Adipocyte (in vitro differentiated cells): ENCODE measurements at places on chromosomes 5 and 9.

GRCh38 chr5:80191991-80192398, 63.9 kb downstream of the SERINC5 start:
- DNase-seq: no peak

DNA sequence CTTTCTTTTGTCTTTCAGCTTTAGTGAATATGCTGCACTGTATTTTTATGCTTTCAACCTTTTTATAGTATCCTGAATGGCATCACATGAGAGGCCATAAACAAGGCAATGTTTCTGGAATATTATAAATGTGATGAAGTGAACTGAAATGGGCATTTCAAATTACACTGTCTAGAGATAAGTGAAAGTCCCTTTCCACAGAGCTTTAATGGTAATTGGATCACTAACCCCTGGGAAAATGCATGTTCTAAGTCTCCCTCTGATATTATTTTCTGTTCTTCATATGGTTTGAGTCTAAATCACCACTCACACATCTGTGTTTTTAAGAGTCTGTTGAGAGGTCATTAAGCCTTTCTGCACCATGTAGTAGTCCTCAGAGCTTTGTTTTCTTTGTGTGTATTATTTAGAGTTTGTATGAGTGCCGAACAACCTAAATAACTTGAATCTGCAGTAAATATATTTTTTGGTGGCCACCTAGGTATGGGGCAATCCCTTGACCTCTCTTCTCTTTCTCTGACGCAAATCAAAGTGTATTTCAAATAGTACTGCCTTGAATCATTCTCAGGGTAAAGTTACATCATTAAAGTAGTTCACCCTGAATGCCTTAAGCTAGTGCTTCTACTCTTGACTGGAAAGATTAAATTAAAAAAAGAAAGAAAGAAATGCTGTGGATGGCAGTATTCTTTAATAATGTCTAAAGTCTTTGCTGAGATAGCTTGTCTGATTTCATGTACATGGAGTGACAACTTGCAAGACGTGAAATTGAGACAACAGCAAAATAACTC, 1931.0 kb upstream of the CDH6 start:
- no peak for DNase-seq

- DNase-seq: no peak
Observed at GRCh38 chr9:83166372-83166771, 103.4 kb upstream of the RASEF start.

- DNase-seq: no peak
Observed at GRCh38 chr5:80308526-80308925, 11.3 kb upstream of the SPZ1 start.

GRCh38 chr5:142601432-142601831, 84.5 kb downstream of the FGF1 start:
- no peak for DNase-seq

DNA sequence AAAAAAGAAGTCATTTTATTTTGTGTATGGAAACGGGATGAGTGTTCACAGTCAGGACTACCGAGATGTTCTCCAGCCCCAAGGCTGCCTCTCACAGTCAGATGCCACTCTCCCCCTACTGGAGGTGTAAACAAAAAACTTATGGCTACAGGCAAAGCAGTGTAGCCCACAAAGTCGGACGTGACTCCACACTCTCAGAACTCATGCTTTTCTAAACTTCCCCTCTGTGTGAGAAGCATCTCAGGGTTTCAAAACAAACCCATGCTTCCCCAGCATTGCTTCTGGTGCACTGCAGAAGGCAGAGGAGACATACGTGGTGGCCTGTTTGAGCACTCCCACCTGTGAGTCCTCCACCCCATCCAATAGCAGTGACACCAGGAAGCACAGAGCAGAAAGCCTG, 580.3 kb downstream of the BNC2 start:
- DNase-seq: no peak

DNA sequence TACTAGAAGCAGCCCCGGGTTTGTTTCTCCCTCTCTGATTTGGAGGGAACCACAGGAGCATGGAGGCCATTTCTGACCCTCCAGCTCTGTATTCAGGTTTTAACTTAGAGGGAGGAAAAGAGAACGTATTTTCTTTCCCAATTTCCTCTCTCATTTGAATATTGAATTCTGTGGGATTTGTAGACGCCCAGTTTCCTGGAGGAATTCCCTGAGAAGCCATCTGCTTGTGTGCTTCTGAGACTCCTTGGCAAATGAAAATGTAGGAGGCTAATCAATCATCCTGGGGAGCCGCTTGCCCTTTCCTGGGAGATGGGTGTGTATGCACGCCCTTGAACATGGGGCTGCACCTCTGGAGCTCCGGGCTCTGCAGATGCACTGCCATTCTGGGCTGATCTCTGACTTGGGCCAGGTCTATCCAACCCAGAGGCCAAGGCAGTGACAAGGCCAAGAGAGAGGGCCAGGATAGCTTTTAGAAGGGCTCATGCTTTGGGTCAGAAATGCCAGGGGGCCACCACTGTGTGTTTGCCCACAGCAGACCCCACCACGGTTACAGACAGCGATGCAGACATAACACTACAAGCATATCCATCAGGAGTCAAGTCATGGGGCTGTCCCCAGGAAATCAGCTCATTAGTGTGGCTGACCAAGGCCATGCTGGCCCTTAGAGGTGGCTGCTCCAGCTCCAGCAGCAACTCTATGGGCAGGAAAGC, 174.5 kb downstream of the C5orf15 start:
- no peak for DNase-seq
